ENCODE measurements at places on chromosomes 1 and 21.

DNA sequence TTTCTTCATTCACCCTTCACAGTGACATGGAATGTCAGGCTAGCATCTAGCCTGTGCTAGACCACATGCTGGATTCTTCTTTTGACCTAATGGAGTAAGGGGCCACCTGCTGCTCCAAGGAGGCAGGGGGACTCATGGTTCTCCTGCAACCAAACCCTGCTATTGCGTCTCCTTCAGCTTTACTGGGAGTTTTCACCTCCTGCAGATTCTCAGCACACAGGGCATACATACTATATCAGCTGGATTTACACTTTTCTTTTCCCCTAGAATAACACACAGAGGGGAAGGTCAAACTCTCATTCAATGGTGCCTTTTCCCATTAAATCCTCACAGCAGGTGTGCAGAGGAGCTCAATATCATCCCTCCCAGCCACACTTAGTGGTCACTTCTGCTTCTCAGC, 16.6 kb upstream of the AK5 start:
- DNase-seq = no peak

DNA sequence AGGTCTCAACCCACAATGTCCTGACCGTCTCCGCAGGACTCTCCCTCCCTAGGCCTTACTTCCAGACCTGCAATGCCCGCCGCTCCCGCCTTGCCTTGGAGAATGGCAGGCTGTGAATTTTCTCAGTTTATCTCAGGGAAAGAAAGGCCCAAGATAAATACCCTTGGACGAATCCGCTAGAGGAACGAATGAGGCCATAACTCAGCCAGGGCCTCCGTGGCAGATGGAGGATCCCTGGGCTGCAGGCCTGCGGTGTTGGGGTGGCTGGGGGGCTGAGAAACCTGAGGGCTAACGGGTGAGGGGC, 29.9 kb upstream of the DISP3 start:
- DNase-seq = no peak

- DNase-seq = peak; percentile 3
Measured at GRCh38 chr1:6083801-6084446, 38.2 kb downstream of the KCNAB2 start.

- DNase-seq = no peak
Measured at GRCh38 chr1:154406572-154406879, 1.4 kb downstream of the IL6R start.

DNA sequence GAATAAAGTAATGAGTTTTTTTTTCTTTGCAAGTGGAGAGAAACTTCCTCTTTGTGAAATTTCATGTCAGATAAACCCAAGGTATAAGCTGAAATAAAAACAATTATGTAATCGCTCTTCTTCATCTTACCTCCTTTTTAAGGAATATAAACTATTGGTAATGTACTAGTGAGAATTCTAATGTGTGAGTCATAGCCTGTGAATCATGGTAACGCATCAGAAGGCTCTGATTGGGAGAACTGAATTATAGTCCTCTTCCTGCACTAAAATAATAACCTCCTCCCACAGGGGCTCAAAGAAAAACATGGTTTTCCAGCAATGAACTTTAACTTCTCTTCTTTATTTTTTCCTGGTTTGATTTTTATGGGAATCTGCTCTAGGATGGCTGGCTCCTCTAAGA, 57.1 kb upstream of the COX20 start:
- DNase-seq = peak; percentile 76

DNA sequence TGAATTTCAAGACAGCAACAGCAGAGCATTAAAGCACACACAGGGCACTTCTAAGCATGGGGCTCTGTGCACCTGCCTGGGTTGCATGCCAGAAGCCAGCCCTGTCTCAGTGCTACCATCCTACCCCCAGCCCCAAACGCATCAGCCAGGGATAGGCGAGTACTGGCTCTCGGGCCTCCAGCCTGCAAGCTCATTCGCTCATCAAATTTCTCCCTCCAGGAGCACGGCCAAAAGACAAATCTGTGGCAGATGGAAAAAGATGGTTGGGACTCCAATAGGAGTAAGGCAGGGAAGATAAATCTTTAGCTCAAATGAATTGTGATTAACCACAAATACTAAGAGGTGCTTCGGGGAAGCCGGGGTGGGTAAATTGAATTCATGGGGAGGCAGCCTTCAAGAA, 189.6 kb downstream of the KAZN start:
- no peak for DNase-seq

DNA sequence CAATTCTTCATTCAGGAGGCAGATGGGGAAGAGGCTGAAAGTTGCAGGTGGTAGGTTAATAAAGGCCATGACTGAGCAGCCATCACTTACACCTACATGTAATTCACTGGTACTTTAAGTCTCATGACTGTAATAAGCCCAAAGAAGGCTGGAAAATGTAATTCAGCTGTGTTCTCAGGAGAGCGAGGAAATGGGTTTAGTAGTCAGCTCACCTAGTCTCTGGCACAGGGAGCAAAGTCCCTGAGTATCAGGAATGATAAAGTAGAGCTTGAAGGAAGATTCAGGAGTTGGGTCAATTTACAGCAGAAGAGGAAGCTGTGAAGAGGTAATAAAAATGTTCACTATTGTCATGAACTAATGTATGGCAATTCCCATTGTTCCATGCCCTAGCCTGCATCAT, 393.4 kb upstream of the KAZN start:
- DNase-seq = no peak

DNA sequence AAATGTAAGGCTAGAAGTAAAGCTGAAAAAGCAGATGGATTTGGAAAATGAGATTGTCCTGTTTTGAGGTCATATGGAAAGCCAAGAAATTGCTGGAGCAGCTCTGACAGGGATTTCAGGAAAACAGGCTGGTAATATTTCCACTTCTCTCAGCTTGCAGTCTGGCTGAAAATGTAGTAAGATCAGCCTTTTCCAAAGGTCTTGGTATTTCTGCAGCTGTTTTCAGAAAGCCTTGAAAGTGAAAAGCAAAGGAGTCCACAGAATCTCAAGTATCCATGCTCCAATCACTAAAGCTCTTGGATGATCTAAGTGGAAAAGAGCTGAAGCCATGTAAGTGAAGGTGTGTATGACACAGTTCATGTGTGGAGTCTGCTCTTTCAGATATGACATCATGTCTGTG, 41.6 kb upstream of the APOBEC4 start:
- no peak for DNase-seq

- no peak for DNase-seq
Measured at GRCh38 chr1:66275601-66276023, 258.3 kb upstream of the SGIP1 start.

All from fibroblast of villous mesenchyme (primary cell).